ENCODE measurements at places on chromosomes 1 and 21.
A peak's percentile ranks its signal among the peaks of the same experiment; 100 is the strongest.

DNA sequence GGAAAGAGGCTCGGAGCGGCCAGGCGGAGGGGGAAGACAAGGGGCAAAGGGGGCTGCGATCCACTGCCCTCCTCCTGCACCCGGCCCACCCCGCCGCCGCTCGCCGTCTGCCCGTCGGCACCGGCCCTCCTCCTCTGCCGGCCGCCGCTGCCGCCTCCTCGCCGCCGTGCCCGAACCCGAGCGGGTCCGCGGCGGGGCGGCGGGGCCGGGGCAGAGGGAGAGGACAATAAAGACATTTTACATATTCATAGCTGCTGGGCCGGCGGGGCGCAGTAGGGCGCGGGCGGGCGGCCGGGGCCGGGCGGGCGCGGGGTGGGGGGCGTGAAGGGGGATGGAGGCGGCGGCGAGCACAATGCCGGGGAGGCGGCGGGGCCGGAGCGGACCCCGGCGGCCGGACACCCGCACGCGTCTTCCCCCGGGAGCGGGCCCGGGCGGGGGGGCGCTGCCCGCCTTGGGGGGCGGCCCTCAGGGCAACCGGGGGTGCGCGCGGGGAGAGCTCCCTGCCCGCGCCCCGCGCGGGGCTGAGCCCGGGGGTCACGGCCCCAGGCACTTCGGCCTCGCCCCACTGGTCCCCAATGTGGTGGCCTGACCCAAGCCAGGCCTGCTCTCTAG is 546 bp downstream of the POU2F1 start:
- DNase-seq: peak; percentile 13

DNA sequence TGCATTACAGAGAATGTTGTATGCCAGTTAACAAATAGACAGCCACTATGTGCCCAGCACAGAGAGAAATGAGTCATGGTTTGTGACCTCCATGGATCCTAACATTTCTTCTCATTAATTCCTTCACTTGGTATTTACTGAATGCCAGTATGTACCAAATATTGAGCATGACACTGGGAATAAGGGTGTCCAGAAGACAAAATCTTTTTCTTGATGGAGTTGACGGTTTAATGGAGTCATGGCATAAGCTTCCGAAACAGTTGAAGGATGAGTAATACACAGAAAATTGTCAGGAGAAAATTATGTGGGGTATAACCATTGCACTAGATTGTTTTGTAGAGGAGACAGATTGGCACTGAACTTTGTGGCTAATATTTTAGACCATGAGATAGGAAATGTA is 36.9 kb downstream of the PTGFR start:
- DNase-seq: no peak

GRCh38 chr1:74748960-74749359 is 16.0 kb downstream of the TYW3 start:
- DNase-seq: no peak

DNA sequence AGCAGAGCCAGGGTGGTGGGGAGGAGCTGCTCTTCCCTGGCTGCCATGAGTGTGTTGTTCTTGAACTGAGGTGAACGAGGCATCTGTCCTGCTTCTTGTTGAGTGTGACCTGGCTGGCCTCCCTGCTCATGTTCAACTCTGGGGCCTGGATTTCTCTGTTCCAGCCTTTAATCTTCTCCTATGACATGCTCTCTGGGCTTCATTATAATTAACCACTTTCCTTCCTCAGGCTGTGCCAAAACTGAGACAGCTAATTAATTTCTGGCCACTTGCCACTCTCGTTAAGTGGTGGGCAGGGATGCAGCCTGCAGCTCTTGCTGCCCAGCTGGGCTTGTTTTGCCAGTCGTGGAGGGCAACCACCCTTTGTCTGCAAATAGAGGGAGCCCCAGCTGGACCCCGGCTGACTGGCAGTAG is 23.3 kb downstream of the OPRD1 start:
- no peak for DNase-seq

DNA sequence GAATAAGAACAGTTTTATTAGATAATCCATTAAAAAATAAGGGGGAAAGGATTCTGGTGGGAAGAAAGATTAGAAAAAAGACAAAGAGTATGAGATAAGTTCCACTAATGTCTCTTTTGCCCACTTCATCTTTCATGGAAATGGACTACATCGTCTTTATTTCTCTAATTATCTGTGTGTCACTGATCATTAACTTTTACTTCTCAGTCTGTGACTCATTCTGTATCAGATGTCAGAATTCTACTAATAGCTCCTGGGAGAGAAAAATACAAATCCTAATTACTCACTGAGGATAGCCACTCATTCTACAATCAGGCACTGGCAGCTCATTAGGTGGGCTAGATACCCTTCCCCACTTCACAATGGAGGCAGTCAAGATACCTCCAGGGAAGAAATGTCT is 41.7 kb downstream of the ILDR2 start:
- no peak for DNase-seq

DNA sequence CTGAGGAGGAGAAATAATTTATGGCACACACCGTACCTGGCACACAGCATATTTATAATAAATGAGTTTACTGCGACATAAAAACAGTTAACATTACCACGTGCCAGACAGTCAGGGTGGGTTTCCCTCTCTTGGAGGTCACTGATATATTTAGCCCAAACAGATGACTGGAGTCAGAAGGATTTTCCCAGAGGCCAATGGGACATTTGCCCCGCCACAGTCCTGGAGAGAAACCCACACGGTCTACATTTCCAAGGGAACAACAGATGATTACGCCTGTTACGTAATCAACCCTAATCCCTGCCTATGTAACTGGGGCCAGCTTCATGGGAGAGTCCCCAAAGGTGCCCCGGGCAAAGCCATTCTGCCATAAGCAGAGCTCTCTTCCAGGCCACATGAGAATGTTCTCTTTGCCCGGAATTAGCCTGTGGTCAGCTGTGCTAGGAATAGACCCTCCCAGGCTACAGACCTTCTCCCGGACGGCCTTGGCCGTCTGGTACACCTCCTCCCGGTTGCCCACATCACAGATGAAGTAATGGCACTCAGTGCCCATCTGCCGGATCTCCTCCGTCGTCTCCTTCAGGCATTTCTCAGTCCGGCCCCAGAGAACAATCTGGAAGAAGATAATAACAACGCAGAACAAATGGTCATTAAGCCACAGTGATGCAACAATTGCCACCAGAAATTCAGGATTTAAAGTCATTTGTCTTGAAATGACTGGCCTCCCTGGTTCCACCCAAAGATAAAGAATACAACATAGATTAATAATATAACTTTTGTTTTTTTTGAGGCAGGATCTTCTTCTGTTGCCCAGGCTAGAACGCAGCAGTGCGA is 37.7 kb downstream of the DHRS3 start:
- DNase-seq: no peak

- no peak for DNase-seq
These were observed 151.1 kb downstream of the ZNF281 start for GRCh38 chr1:200258447-200259375.

DNA sequence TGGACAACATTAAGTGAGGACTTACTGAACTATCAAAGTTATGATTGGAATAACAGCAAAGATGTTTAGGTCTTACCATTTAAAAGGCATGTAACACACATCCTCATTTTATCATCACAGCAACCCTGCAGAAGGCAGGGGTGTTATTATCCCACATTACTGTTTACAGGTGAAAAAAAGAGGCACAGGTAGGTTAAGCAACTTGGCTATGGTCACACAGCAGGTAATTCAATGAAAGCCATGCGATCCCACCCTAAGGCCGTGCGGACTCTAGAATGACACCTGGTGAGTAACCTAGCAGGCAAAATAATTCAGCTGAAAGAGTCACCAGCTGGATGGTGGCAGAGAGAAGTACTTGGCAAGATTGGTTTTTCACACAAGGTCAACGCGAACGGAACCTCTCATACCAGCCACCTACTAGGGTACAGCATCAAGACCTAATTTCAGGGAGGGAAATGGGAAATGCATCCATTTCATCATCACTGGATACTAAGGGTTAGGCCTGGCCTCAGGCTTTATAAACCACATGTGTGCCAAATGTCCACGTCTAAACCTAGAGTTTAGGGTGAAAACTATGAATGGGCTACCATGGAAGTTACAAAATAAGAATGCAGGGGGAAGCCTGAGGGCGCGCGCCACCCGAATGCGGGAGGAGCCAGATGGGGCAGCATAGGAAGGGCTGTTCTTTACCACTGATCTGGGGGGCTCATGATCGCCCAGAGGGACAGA is 85.3 kb downstream of the SLC66A1 start:
- no peak for DNase-seq

- DNase-seq: no peak
These were observed 151.0 kb downstream of the CDC7 start for GRCh38 chr1:91651661-91652071.

DNA sequence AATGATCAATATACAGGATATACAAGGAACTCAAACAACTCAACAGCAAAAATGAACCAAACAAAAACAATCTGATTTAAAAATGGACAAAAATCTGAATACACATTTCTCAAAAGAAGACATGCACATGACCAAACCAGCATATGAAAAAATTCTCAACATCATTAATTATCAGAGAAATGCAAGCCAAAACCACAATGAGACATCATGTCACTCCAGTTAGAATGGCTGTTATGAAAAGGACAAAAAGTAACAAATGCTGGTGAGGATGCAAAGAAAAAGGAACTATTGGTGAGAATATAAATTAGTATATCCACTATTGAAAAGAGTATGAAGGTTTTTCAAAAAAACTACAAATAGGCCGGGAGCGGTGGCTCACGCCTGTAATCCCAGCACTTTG is 42.0 kb downstream of the FCRL3 start:
- no peak for DNase-seq

- DNase-seq: no peak
These were observed 11.9 kb downstream of the PRRX1 start for GRCh38 chr1:170675865-170676264.

- DNase-seq: no peak
These were observed 49.4 kb downstream of the CAPZB start for GRCh38 chr1:19435851-19436455.

DNA sequence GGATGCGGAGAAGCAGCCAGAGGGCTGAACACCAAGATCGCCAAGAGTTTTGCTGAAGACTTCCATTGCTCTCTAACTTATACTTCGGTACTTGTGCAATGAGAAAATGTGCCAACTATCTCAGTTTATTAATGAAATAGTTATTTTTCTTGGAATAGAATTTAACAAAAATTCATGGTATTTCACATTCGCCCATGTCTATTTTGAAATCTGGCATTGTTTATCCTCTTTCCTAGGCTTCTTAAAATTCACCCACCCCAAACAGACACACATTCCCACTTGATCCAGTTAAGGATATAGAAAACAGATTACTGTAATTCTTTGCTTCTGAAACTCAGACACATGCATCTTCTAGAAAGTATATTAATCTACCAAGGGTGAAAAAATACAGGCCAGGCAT is 56.3 kb upstream of the ADAMTS5 start:
- DNase-seq: no peak

- DNase-seq: no peak
These were observed 57.6 kb upstream of the KIF1B start for GRCh38 chr1:10152709-10153284.

- no peak for DNase-seq
These were observed 4.3 kb downstream of the RHOC start for GRCh38 chr1:112702420-112703261.

DNA sequence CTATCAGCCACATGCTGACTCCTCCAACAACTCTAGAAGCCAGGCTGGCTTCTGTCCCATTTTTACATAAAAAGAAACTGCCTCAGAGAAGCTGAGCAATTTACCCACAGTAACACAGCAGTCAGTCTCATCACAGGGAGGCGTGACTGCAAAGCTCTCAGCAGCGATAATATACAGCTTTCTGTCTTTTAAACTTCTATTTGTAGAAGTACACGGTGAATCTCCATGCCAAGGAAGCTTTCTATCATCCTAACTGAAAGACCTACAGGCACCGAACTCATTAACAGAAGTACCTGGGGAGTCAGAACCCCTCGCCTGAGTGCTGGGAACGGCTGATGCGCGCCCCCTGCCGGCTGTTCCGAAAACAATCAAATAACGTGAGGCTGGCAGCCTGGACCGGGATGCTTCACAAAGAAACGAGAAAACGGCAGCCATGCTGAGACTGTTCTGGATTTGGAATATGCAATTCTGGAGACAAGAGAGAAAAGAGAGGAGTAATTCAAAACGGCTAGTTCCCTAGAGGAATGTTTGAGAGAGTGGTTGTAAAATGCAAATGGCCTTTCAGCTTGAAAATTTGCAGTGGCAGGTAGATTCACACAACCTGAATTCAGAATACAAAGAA is 43.5 kb upstream of the RAB4A start:
- peak; percentile 70 for DNase-seq

DNA sequence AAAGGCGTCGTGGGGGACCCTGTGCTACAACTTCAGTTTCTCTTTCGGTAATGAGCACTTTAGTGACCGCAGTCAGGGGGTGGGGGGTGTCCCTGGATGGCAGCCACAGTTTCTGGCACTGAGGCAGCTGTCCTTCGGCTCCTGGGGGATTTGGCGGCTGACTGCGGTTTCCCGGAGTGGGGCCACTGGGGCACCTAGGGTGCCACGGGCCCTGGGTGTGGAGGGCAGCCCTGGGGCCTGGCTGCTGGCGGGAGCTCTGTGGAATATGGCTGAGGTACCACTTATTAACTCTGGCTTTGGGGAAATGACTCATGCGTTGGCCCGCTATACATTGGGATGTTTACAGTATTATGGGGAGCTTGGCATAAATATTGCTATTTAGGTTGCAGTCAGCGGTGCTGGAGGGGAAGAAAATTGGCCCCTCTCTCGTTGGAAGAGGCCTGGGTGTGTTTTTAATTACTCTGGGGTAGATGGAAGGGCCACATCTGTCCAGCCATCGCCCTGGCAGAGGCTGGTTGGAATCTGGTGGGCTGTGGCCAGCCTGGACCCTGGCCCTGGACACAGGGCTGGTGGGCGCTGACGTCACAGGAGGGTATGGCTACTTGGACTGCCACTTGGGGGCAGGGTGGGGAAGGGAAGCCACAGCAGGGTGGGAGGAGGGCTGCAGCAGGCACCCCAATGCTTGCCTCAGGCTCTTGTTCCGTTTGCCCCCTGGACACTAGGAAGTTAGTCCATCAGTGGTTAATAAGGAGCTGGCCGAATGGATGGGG is 2.0 kb downstream of the EPHB2 start:
- DNase-seq: no peak

GRCh38 chr1:24425441-24425840 is 9.8 kb downstream of the NIPAL3 start:
- no peak for DNase-seq

GRCh38 chr1:182335771-182336566 is 55.6 kb downstream of the GLUL start:
- no peak for DNase-seq

- no peak for DNase-seq
These were observed 304.8 kb downstream of the BRINP3 start for GRCh38 chr1:190172651-190173430.

- DNase-seq: no peak
These were observed 2.2 kb downstream of the UBAP2L start for GRCh38 chr1:154222918-154223317.

- peak; percentile 44 for DNase-seq
These were observed 52.4 kb downstream of the CHD5 start for GRCh38 chr1:6127587-6128163.

- no peak for DNase-seq
These were observed 14.7 kb downstream of the KIAA1614 start for GRCh38 chr1:180927348-180927747.

- DNase-seq: no peak
These were observed 33.1 kb upstream of the NFASC start for GRCh38 chr1:204837440-204838084.
